ENCODE measurements at places on chromosomes 16 and 17.

- DNase-seq = no peak
Observed at GRCh38 chr17:62648251-62648955, 20.9 kb downstream of the MRC2 start.

DNA sequence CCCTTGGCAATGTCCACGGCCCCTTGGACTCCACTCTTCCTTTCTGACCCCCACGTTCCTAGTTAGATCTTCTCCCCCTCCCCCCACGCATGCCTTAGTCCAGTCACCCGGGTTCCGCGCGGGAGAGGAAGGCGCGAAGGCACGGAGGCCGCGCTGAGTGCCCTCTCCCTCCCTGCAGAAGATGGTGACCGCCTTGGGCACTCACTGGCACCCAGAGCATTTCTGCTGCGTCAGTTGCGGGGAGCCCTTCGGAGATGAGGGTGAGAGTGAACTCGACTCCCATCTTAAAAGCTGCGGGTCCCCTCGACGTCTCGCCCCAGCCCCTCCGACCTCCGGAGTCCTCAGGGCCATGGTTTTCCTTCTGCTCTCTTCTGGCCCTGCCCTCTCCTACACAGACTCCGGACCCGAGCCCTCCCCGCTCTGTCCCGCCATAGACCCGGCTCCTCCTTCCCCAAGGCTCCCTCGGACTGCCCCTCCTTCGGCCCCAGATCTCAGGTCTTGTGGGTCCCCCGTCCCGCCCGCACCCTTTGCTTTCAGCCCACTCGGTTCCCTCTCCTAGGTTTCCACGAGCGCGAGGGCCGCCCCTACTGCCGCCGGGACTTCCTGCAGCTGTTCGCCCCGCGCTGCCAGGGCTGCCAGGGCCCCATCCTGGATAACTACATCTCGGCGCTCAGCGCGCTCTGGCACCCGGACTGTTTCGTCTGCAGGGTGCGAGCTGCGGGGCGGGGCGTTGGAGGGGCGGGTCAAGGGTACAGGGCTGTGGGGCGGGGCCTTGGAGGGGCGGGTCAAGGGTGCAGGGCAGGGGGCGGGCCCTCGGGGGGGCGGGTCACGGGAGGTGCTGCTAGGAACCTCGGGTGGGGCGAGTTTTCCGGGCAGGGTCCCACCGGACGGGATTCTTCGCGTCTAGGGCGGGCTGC, 4.6 kb downstream of the TGFB1I1 start:
- DNase-seq = peak; percentile 91

- DNase-seq = no peak
Observed at GRCh38 chr17:32826076-32826475, 50.8 kb downstream of the MYO1D start.

- DNase-seq = no peak
Observed at GRCh38 chr17:79039886-79040285, 15.9 kb downstream of the C1QTNF1 start.

- no peak for DNase-seq
Observed at GRCh38 chr17:17737961-17738894, 57.0 kb downstream of the RAI1 start.

- DNase-seq = no peak
Observed at GRCh38 chr16:76910931-76911330, 280.1 kb upstream of the MON1B start.

DNA sequence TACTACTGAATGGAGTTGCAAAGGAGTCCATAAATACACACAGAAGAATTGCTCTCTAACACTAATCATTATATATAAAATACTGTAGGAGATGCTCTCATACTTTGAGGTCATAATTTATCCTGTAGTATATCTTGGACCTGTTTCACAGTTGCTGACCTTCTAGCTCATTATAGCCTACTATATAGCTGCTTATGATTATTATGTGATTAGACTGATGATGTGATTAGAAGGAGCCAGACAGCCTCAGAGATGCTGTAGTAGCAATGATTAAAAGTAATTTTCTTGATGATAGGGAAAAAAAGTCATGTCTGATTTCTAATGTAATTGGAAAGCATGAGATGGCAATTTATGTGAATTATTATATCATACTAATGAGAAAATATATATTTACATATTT, 455.7 kb downstream of the CNTNAP4 start:
- no peak for DNase-seq

DNA sequence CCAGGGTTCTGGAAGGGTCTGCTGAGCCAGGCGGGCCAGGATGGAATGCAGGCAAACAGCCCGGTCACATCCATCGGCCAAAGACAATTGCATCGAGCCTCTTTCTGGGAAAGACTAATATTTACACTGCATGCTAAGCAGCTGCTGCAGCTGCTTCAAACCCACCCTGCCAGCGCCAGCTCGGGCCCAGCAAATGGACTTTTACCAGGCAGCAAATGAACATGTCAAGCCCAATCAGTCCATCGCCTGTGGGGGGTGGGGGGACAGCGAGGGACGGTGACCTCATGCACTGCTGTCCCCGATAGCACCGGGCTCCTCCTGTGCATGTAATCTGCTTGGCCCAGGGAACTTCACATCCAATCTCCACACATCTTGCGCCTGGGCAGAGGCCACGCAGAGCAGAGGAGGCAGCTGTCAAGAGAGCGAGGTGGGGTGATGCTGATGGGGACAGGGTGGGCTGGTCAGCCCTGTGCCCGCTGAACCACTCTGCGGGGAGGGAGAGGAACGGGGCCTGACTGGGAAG, 39.4 kb upstream of the CDH5 start:
- DNase-seq = no peak

- no peak for DNase-seq
Observed at GRCh38 chr17:28379814-28380801, 8.6 kb downstream of the SARM1 start.

- no peak for DNase-seq
Observed at GRCh38 chr17:56890390-56890789, 23.5 kb downstream of the TRIM25 start.

GRCh38 chr17:74945543-74945942, 9.8 kb downstream of the OTOP3 start:
- DNase-seq = no peak

- no peak for DNase-seq
Observed at GRCh38 chr17:81337476-81337879, 42.4 kb upstream of the SLC38A10 start.

- no peak for DNase-seq
Observed at GRCh38 chr16:582614-583331, 7.1 kb upstream of the RAB40C start.

GRCh38 chr17:55413825-55414489, 7.7 kb downstream of the MMD start:
- DNase-seq = peak; percentile 35

DNA sequence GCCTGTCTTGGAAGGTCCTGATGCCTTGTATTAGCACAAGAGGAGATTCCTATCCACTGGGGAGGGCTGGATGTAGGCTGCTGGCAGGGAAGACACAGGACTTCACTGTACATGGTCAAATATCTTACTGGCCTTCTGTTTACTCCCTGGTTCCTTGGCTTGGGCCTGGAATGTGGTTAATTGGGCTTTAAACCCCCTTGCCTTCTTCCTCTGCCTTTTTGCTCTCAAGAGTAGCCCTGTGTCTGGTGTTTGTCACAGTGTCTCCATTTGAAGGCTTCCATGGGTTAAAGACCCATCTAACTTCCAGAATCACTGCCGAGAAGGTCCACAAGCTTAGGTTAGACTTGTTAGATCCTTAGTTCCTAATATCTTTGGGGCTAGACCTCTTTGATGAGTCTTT, 7.1 kb upstream of the CHCT1 start:
- DNase-seq = no peak

DNA sequence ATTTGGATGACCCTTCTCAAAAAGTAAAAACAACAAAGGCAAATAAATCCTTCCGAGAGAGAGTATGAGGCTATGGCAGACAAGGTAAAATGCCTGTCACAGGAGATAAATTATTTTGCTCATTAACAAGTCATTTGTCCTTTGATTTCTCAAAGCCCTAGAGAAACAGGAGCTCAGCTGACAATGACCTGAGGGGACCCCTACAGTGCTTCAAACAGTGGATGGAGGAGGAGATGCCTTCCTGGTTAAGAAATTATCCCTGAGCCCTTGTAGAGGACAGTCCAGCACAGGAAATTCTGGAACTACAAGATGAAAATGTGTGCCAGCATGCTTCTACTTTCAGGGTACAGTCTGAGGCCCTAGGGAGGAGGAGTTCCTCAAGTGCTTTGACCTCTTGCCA, 24.0 kb upstream of the RHBDL3 start:
- no peak for DNase-seq

DNA sequence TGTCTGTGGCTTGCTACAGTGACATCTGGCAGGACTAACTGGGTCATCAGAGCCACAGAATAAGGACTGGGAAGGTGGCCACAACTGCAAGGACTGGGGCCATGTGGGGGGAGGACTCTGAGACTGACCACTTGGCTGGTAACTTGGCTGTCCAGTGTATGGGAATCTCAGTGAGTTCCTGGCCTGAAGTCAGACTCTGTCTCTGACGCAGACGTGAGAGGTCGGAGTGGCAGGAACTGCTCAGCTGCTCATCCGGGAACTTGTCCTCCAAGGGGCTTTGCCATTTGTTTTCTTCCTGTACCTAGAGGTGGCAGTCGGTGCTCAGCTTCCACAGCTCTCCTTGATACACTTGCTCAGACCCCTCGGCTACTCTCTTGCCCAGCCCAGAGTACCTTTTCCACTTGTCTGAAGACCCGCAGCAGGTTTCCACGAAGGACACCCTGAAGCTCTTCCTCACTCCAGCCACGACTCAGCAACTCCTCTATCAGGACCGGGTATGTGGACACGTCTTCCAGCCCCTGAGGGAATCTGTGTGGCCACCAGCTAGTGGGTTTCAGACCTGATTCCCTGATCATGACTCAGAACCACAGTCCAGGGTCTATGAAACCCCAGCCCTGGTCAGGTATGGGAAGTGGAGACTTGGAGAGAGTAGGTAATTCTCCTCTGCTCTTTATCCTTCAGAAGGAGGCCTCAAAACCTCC, 7.3 kb upstream of the DPEP3 start:
- DNase-seq = no peak

DNA sequence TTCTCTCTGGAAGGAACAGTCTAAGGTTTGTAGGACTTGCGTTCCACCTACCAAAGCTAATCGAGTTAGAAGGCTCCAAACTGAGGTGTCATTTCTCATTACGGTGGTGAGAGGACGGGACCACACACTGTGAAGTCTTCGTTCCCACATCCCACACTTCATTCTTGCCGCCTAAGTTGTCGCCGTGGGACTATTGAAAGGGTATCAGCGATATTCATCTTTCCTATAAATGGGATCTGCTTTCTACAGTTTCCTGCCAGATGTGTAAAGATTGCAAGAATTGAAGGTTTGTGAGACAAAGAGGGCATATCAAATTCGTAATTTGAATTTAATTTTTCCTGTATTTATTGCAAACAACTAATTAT, 608 bp upstream of the TRIM37 start:
- no peak for DNase-seq

GRCh38 chr16:71328151-71328550, 30.4 kb upstream of the CALB2 start:
- DNase-seq = no peak

- no peak for DNase-seq
Observed at GRCh38 chr17:40291281-40291664, 3.6 kb downstream of the CDC6 start.

- no peak for DNase-seq
Observed at GRCh38 chr16:16909126-16909525, 530.2 kb downstream of the NPIPA7 start.

DNA sequence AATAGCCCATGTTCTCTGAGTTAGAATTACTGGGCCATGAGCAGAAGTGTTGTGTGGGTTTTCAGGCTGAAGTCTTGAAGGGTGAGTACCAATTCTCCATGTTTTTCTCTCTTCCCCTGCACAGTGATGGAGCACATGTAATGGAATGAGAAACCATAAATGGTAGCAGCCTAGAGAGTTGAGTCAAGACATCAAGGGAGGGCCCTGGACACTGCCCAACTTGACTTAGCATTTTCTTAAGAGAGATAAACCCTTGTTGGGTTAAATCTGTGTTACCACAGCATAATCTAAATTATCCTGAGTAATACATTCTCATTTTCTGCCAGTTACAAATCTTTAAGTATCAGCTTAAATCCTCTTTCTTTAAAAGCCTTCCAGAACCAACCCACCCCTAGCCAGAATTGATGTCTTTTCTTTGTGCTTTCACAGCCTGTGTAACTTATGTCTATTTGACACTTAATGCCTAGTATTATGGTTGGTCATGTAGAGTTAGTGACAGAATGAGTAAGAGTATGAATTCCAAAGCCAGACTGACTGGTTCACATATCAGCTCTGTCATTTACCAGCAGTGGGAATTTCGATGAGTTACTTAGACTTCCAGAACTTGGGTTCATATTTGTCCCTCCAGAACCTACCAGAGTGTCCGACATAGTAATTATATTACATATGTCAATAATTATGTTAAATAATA, 27.0 kb upstream of the RGS9 start:
- no peak for DNase-seq

- no peak for DNase-seq
Observed at GRCh38 chr16:24309258-24310142, 53.4 kb downstream of the CACNG3 start.

DNA sequence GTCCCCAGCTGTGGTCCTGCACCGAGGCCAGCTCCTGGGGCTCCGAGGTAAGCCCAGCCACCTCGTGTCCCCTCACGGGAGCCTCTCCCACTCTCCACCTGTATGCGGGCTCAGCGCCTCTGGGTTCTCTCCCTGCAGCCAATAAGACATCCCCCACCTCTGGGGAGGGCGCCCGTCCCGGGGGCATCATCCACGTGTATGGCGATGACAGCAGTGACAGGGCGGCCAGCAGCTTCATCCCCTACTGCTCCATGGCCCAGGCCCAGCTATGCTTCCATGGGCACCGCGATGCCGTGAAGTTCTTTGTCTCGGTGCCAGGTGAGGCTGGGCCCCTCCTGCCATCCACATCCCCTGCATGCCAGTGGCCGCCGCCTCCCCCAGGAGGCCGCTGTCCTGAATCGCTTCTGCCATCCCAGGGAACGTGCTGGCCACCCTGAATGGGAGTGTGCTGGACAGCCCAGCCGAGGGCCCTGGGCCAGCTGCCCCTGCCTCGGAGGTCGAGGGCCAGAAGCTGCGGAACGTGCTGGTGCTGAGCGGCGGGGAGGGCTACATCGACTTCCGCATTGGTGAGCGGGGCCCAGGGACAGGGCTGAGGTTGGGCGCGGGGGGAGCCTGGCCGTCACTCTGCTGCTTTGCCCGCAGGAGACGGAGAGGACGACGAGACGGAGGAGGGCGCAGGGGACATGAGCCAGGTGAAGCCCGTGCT, 3.1 kb downstream of the NME3 start:
- DNase-seq = no peak

DNA sequence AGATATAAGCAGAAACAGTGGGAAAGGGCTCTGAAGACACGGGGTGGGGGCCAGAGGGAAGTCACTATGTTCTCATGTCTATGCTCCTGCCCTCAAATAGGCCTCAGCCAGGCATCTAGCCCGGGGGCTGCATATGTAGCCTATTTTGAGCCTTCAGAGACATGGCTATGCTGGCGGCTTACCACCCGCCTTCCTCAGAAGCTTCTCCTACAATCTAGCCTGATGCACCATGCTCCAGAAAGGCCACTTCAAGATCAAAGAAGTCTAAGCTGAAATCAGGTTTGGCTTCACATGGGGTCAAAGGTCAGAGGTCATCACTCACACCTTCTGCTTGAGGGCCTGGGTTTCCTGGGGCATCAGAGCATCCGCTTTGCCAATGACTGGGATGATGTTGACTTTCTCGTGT, 1.6 kb downstream of the SEPTIN1 start:
- peak; percentile 33 for DNase-seq
